NCI-H1092 treated with DMSO at 0.1 percent for 48 hours (cell line): ENCODE measurements at places on chromosomes 2 and 18.

GRCh38 chr2:161650116-161651015, 26.1 kb downstream of the SLC4A10 start:
- no peak for DNase-seq

DNA sequence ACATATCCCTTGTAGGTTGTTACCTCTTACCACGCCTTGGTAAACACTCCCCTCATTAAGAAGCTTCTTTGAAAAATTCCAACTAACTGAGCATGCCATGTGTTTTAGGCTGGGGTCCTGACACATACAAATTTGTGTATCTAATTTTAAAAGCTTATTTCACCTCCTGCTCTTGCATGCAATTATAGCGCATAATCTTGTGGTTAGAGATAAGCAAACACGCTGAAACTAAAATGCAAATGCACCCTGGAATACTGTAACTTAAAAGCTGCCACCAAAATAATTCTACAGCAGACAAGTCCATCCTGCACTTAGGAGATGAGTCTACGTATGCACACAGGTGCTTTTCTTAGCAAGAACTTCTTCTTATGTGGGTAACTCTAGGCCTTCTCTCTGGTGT, 990.2 kb downstream of the TSN start:
- no peak for DNase-seq

DNA sequence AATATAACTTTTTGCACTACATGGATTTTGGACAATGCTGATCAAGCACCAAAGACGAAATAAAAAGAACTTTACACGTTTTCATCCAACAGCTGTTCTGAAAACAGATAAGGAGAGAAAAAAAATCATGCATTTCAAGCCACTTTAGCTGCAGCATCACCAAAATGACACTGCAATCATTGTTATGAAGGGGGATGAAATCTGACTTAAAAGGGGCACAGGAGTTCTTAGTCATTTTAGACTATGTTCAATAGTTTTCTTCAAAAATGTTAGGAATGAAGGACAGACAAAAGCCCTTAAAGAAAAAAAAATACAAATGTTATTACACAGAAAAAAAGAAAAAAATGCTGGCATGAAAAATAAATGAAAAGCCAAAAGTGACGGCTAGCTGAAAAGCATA, 71.2 kb downstream of the CUL3 start:
- no peak for DNase-seq

GRCh38 chr2:203578759-203579643, 43.9 kb upstream of the RAPH1 start:
- no peak for DNase-seq

- no peak for DNase-seq
Measured at GRCh38 chr2:9803023-9803805, 40.1 kb upstream of the TAF1B start.
